Muscle of arm (tissue), 14 donors: ENCODE measurements at places on chromosomes 7 and 10. TPM values are rescaled to one million over a fixed set of nuclear protein-coding genes. Genes with fewer than 3 reads are reported as not detected.

The KIFBP gene
- 29.3 TPM for polyA plus RNA-seq

The OLAH gene
- not detected for polyA plus RNA-seq

The FAM237B gene
- 0.03 TPM for polyA plus RNA-seq

The CALN1 gene
- polyA plus RNA-seq, result 0.95 TPM
